Activated naive CD4-positive, alpha-beta T cell (primary cell): ENCODE measurements at places on chromosomes 6 and 20.

DNA sequence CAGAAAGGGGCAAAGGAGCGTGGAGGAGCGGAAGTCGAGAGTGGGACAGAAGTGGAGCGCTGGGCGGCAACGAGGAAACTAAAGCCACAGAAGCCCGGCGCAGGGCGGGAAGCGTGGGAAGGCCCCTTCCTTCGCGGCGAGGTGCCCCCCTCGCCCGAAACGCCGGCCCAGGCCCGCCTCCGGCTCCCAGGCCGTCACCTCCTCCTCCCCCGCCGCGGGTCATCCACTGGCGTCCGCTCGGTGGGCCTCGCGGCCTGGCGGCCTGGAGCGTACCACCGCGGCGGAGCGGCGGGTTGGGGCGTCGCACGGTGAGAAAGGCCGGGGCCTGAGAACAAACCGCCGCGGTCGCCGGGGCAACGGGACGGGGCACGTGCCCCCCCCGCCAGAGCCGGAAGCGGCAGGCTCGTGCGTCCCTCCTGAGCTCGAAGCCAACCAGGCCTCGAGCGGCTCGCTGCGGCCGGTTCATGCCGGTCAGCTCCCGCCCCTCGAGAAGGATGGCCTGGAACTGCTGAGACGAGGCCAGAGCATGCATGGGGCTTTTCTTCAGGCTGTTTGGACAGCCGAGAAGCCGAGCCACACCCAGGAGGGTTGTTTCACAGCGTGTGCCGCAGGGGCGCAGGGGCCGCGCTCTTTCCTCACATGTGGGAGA is at the start of gene TCP11:
Gene TCP11, minus strand, starts transcription at position 333 of the 649 bp plus-strand sequence. CDS start 469 bp downstream, outside the sequence.
- no peak for DNase-seq

GRCh38 chr20:47055699-47056369 is 161.2 kb downstream of the EYA2 start:
- DNase-seq: no peak

DNA sequence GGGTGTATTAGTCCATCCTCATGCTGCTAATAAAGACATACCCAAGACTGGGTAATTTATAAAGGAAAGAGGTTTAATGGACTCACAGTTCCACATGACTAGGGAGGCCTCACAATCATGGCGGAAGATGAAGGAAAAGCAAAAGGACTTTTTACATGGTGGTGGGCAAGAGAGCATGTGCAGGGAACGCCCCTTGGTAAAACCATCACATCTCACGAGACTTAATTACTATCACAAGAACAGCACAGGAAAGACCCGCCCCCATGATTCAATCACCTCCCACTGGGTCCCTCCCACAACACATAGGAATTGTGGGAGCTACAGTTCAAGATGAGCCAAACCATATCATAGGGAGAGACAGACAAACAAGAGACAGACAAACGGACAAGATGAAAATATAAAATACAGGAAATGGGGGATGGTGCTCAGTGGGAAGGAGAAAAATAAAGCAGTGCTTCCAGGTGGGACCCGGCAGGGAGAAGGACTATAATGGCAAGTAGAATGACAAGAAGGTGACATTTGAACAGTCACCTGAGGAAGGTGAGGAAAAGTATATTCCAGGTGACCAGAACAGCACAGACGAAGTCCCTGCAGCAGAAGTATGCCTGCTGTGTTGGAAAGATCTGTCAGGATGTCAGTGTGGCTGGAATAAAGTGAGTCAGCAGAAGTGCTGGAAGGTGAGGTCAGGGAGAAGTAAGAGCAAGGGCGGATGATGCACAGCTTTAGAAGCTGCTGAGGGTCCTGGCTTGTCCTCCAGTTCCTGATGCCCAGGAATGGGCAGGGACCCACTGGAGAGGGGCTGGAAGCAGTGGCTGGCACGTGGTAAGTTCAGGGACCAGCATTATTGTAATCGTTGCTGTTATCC is 61.1 kb downstream of the SLC2A10 start:
- DNase-seq: no peak

- DNase-seq: no peak
Measured at GRCh38 chr6:108739496-108740330, 108.5 kb upstream of the ARMC2 start.

GRCh38 chr20:528923-529604 is 14.5 kb downstream of the CSNK2A1 start:
- DNase-seq: no peak

DNA sequence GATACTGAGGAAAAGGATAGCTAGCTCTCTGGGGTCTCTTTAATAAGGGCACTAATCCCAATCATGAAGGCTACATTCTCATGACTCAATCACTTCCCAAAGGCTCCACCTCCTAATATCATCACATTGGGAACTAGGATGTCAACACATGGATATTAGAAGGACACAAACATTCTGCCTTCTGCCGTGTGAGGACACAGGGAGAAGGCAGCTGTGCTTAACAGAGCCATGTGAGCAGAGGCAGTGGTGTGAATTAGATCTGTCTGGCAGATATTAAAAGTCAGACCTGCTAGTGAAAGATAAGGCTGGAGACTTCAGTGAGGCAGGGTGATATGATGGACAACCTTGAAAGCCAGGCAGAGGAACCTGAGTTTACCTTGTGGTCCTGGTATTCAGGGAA is 341.9 kb downstream of the ARHGAP18 start:
- DNase-seq: no peak

DNA sequence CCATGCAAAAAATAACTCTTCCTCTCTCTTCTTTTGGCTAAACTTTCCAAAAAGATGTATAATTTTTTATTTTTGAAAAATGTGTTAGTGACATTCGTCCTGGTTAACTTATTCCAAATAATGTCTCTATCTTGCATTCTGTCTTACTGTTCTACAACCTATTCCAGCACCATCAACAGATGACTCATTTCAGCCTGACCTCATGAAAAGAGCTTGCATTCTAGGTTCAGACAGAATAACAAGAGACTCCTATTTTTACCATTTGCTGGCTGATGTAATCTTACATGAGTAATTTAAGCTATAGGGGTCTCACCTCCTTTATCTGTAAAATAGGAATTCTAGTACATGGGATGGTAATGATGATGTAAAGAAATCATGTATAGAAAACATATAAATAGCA is 109.0 kb downstream of the FUT9 start:
- DNase-seq: no peak

DNA sequence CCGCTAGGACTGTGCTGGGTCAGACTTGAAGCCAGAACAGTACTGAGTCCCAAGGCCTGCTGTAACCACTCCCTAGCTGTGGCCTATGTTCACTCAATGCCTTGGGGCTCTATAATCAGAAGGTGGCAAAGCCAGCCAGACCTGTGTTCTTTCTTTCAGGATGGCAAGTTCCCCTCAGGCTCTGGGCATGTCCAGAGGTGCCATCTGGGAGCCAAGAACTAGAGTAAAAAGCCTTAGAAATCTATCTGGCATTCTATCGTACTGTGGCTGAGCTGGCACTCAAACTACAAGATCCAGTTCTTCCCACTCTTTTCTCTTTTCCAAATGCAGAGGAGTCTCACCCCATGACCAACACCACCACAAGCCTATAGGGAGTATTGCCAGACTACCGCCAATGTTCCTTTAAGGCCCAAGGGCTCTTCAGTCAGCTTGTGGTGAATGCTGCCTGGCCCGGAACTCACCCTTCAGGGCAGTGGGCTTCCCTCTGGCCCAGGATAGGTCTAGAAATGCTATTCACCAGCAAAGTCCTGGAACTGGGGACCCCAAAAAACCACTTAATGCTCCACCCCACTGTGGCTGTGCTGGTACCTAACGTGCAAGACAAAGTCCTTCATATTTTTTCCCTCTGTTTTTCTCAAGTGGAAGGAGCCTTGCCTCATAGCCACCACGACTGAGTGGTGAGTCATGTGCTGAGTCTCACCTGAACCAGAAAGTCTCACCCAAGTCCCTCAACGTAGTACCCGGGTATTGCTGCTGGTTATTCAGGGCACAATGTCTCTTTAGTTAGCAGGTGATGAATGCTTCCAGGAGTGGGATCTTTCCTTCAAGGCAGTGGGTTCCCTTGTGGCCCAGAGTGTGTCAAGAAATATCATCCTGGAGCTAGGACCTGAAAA is 8.6 kb upstream of the SIRPB2 start:
- DNase-seq: no peak

GRCh38 chr20:17343656-17344452 is 117.0 kb downstream of the PCSK2 start:
- no peak for DNase-seq

DNA sequence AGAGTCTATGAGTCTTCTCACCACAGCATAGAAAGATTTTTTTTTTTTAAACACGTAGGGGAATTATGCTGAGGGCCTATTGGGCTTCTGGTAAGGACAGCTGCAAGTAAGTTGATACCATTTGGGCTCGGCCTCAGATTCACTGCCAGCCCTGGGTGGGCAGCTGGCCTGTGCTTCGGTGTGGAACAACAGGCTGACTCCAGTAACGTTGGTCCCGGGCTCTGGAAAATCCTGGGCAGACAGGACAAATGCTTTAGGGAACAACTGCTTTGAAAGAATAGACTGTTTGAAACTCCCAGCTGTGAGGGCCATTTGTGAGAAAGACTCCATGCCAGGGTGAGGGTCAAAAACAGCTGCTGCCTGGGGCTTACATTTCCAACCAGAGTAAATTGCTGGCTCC is 366.5 kb downstream of the QKI start:
- no peak for DNase-seq

- peak; percentile 1 for DNase-seq
Measured at GRCh38 chr6:14596410-14596809, 478.8 kb downstream of the CD83 start.

DNA sequence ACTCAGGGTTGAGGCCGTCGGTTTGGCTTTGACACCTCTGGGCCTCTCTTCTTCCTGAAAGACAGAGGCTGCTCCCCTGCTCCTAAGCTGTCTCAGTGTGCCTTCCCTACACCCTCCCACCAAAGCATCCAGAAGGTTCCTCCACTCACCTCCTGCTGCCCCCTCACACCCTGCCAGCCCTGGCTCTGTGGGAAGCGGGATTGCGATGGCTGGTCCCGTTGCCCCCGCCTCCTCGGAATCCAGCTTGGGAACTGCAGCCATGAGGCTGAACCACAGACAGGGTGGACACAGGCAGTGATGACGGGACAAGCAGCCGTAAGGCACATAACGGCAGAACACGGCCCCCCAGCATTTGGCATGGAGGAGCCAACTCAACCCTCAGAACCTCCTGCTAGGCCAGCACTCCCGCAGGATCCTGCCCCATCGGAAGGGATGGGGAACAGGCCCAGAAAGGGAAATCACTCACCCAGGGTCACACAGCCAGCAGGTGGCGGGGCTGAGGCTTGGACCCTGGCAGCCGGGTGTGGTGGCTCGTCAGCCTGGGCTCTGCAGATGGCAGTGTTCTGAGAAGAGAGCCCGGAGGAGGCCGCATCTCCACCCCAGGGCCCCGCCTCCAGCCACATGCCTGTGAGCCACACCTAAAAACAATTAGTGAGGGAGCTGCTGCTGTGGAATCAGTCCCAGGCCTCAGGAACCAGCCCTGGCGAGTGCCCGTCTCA is 139.6 kb downstream of the PHACTR3 start:
- DNase-seq: no peak

DNA sequence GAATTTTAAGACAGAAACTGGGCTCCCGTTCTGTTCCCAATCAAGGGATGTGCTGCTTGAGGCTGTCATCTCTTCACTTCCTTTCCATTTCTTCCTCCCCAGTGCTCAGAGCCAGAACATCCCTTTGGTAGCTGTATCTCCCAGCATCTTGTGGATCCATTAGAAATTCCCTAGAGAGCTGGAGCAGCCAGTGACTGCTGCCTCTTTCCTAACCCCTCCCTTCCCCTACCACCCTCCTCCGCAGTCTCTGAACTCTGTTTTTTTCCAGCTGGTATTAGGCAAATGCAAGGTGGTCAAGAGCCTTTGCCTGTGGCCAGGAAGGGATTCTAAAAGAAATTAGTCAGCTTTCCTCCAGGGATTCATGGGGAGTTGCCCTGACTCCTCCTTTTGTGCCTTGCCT is 208.0 kb downstream of the EYA2 start:
- no peak for DNase-seq

DNA sequence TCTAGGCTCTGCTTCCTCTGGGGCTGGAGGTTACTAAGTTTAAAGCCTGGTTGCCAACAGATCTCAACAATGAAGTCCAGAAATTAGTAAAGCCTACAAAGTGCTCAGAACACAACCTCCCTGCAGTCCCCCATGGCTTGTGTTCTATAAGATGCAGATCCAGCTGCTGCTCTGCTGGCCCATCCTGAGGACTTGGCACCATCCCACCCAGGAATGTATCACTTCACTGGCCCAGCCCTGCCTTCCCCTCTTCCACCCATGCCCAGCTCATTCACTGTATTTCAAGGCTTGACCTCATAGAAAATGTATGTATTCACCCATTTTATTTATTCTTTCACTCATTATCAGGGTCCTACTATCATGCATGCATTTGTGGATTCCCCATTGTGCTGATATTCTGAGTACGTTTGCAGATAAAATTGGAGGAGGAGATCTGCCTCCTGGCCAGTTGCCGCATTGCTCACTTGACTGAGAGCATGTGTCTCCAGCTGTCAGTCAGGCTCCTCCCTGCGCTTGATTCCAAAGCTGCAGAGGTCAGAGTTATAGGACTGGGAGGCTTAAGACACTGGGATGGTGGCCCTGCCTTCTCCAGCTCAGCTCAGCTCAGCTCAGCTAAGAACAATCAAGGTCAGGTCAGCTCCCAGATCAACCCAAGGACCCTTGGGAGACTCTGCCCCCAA is 104.8 kb downstream of the MAFB start:
- no peak for DNase-seq

- DNase-seq: no peak
Measured at GRCh38 chr6:109475625-109476024, 7.4 kb downstream of the ZBTB24 start.

DNA sequence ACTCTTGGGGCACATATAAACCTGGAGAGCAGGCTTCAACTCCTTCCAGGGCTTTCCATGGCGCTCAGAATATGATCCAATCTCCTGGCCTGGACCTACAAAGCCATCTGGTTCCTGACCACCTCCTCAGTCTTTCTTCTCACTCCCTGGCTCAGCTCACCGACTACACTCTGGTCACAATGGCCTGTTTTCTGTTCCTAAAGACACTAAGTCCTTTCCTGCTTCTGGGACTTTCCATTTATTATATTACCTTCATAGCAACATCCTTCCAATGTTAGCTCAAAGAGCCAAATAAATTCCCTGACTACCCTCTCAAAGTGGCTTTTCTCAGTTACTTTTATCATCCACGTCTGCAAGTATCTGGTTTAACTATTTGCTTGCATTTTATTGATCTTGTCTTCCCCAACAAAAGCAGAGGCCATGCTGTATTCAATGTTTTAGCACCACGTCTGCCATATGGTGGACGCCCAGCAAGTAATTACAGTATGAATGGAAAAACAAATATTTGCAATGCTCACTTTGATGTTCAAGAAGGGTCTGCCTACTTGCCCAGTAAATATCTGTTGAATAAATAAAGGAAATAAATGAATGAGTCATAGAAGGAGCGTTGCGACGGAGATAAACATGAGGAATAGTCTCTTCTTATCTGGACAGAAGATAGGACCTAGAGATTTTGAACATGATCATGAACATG is 328.4 kb downstream of the ESR1 start:
- DNase-seq: no peak

DNA sequence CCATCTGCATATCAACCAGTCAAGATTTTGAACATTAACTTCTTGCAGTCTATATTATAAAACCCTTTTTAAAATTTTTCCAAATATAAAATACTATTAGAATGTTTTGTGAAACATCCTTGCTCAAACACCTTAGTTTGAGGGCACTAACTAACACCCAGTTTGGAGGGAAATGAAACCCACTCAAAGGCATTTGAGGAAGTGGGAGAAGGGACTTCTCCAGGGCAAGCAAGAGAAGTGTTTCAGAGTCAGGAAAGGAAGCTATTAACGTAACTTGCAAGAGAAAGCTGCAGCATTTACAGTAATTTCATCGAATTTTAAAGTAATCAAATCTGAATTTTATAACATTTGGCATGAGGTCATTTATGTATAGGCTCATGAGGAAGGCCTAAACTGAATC is 21.3 kb downstream of the MTFR2 start:
- DNase-seq: no peak
